T follicular helper cell (primary cell): ENCODE measurements at places on chromosomes 11 and 22.

GRCh38 chr11:26105762-26106423 lies 226.0 kb upstream of the ANO3 start:
- DNase-seq, result no peak

DNA sequence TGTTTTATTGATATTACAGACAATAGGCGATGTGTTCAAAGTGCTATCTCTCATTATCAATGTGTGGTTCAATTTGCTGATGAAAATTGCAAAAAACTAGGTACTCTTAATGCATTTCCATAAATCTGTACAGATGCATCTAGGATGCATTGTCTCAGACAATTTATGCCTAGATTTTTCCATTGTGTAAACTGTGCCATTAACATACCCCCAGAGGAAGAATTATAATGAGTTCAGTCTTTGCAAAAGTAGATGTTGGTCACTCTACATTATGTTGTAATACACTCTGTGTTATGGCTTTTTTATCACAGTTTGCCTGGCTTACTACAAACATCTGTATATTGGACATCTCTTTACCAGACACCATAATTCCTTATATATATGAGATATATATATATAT lies 62.5 kb downstream of the EHF start:
- no peak for DNase-seq

- DNase-seq, result no peak
These were observed 123.4 kb downstream of the CTTN start for GRCh38 chr11:70521475-70522308.

DNA sequence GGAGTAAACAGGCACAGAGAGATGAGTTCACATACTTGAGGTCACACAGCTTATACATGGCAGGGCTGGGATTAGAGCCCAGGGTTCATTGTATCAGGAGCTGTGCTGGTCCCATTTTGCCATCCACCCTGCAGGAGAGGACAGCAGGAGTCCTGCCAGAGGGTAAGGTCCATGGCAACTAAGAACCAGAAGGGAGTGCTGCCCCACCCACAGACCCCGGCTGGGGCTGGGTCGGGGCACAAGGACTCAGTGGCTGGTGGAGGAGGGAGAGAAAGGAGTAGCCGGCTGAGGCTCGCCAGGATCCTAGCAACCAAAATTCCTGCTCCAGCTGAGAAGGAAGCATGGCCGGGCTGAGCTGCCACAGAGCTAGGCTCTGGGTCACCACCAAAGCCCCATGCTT lies 25.9 kb upstream of the TP53I11 start:
- DNase-seq, result no peak

DNA sequence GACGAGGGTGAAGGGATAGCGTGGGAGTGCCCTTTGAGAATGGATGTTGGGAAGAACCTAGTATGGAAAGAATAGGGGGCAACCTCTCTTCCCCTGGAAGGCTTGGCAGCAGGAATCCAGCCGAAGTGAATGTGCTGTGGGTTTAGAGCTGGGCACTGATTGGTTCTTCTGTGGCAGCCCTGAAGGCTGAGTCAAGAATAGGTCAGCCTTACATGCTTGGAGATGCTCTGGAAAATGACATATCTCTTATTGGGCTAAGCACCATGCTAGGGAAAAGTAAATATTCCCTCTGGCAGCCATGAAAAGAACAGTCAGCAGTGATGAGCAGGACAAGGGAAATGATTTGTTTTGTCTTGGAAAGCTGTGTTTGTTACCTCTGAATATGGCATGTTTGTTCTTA lies 149.5 kb downstream of the COMMD9 start:
- no peak for DNase-seq

DNA sequence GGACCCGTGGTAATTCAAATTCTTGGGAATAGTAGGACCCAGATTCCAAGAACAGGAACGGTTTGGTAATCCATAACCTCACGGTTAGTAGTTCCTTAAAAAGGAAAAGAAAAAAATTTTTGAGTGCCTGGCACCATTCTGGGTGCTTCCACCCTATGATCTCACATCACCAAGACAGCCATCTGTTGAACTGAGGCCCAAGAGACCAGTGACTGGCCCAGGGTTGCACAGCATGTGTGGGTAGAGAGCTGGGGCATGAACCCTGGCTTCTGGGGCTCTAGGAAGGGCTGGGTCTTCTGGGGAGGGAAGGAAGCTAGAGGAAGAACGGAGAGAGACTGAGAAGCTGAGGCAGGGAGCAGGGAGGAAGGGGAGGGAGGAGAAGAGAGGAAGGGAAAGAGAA lies 4.7 kb upstream of the SPI1 start:
- DNase-seq, result no peak

GRCh38 chr22:33792832-33793231 lies 127.4 kb downstream of the LARGE1 start:
- no peak for DNase-seq

DNA sequence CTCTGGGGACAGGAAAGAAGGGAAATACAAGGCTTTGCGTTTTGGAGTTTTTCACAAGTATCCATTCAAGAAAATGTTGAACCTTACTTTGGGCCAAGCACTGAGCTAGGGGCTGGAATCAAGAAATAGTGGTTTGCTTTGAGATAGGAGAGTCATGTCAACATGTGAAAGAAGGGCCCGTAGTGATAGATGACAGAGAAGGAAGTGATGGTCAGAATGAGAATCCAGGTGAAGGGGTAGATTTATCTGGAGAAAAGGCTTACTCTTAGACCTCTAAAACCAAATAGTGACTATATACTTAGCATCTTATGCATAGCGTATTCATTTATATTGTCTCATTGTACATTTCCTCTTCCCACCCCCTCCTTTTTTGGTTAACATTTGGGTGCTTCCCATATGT lies 87.3 kb downstream of the GAB2 start:
- no peak for DNase-seq

DNA sequence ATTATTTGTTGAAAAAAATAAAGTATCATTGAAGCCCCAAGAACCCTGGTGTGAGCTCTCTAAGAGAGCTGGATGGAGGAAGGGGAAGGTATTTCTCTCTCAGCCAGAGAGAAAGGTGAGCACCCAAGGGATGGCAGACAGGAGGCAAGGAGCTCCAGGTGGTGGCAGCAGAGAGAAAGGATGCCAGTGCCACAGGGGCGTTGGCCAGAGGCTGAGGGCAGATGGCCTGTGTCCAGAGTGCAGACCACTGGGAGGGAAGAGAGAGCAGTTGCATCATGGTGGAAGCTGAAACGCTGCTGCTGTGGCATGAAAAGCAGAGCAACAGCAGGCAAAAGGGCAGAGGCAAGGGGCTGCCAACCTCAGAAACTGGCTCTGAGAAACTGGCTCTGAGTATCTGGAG lies 8.5 kb downstream of the SPON1 start:
- no peak for DNase-seq

DNA sequence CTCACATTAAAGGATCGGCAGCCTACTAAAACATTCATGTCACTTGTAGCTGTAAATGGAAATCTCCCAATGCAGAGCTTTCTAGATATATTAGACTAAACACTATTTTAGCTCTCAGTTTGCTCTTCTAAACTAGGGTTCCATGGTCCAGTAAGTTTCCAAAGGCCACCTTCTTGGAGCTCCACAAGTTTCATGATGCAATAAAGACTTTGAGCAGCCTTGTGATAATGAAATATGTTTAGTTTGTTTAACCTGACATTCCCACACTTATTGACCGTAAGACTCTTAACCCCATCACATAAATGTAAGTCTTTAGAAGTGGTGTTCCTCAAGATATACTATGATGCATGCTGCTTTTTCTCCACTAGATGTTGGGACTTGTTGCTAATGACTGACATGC lies 87.7 kb downstream of the TRIM44 start:
- DNase-seq, result no peak

- DNase-seq, result no peak
These were observed 1.5 kb upstream of the ATP5MGL start for GRCh38 chr22:42641801-42642413.

- DNase-seq, result no peak
These were observed 318.9 kb downstream of the NTM start for GRCh38 chr11:131689049-131689925.

GRCh38 chr22:34638128-34638527 lies 427.8 kb upstream of the ISX start:
- no peak for DNase-seq

GRCh38 chr22:39256186-39256552 lies 11.4 kb upstream of the PDGFB start:
- DNase-seq, result no peak

GRCh38 chr11:72233056-72233772 lies 8.6 kb downstream of the INPPL1 start:
- DNase-seq, result no peak

DNA sequence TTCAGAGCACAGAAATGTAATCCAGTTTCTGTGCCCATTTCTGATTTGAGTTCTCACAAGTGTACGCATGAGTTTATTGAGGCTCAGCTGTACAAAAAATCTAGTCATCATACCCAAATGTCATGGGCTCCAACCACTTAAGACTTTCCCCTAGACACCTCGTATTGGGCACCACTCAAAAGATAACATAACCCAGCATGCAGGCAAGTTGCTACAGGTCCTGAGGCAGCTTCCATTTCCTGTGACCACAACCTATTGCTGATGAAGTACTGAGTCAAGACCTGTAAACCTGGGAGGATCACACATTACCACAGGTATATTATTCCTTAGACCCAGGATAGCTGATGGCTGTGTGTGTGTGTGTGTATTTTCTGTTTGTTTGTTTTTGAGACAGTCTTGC lies 95.2 kb downstream of the MRTFA start:
- DNase-seq, result no peak

DNA sequence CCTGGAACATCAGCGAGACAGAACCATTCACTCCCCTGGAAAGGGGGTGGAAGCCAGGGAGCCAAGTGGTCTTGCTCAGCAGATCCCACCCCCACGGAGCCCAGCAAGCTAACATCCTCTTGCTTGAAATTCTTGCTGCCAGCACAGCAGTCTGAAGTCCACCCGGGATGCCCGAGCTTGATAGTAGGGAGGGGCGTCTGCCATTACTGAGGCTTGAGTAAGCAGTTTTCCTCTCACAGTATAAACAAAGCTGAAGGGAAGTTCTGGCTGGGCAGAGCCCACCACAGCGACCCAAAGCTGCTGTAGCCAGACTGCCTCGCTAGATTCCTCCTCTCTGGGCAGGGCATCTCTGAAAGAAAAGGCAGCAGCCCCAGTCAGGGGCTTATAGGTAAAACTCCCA lies 764.8 kb upstream of the LUZP2 start:
- no peak for DNase-seq

- DNase-seq, result no peak
These were observed 95.3 kb upstream of the RAG2 start for GRCh38 chr11:36693139-36693843.

GRCh38 chr11:64364435-64364834 lies 5.5 kb downstream of the RPS6KA4 start:
- DNase-seq, result no peak

- no peak for DNase-seq
These were observed 1564.8 kb upstream of the TENM4 start for GRCh38 chr11:81005595-81005994.

DNA sequence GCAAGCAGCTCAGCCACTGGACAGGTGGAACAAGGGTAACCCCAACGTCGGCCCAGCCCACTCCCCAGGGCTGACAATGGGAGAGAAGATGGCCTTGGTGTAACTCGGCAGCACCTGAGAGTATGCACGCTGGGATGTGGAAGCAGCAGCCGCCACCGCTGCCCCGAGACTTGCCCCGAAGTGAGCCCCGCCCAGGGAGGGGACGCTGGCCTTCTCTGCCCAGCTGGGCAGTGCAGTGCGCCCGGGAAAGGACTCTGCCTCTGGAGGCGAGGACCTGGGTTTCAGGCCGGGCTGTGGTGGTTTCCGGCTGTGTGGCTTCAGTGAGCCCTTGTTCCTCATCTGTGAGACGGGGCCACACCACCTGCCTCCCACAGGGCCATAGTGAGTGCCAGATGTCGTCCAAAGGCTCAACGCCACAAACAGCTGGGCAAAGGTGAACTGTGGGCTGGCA lies 8.6 kb upstream of the POLDIP3 start:
- no peak for DNase-seq

DNA sequence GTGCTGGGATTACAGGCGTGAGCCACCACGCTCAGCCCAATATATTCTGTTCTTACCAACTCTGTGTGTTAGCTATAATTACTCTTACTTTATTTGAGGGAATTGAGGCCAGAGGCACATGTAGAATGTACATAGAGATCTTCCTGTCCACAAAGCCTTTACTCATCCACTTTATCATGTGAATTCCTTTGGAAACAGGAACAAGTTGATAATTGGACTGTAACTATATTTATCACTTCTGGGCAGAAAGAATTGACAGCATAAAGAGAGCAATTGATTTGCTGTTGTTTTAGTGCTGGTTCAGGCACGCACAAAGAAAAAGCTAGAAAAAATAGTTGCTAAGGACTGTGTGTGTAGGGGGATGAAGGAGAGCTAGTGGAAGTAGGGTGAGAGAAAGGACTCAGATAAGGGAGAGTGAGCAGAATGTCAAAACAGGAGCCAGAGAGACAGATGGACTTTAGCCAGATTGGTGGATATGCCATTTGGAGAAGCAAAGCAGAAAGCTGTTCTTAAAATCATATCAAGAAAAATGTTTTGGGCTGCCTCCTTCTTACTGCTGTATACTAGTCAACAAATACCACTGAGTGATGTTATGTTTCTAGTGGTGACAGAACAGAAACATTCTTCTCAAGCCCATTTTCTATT lies 929.8 kb upstream of the CNTN5 start:
- DNase-seq, result no peak

DNA sequence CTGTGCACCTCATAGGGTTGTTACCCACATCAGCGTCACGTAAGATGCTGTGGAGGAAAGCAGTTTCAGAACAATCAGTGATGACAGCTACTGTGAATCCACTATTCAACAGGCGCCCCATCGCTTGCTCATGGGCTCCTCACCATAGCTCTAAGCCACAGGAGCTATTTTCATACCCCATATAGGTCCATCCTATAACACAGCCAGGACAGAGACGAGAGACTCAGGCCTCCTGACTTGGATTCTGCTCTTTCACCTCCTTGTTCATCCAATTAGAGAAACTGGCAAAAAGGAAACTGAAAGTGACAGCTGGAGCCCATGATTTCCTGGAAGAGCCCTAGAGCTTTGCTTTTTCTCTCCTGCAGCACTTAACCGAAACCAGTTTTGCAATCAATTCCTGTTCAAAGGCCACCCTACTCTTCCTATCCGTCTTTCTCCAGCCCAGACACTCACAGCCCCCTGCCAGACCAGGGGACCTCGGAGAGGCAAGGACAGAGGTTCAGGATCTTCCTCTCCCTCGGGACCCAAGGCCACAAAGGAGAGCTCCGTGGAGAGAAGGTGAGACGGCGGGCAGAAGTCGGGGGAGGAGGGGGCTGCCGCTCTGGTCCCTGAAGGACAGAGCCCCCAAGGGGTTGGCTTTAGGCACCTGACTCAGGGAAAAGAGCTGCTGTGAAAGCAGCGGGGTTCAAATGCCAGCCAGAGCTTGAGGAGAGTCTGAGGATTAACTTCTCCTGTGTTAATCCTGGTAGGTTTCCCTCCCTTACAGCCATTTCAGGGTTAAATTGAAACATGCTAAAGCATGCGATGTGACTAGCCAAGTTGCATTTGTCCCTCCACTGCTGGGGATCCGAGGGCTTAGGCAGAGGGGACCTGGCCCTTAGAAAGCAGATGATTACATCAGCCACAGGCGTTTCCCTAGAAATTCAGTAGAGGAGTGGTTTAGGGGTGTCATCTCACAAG lies at the start of gene APOL6:
Gene APOL6 (plus strand): TSS at position 381 of the 960 bp plus-strand sequence. CDS start 7,980 bp downstream, outside the sequence.
- peak; percentile 22 for DNase-seq

- no peak for DNase-seq
These were observed 36.1 kb downstream of the RPUSD4 start for GRCh38 chr11:126175393-126175792.
